Stimulated activated CD4-positive, alpha-beta T cell treated with anti-CD3 and anti-CD28 coated beads, Interleukin-2, amount 100 ng/mL, for 48 hours (primary cell): ENCODE measurements at places on chromosomes 1 and 21.

GRCh38 chr1:154403261-154403943, 1.7 kb upstream of the IL6R start:
- DNase-seq: no peak

GRCh38 chr1:203645996-203646395, 19.4 kb downstream of the ATP2B4 start:
- no peak for DNase-seq

DNA sequence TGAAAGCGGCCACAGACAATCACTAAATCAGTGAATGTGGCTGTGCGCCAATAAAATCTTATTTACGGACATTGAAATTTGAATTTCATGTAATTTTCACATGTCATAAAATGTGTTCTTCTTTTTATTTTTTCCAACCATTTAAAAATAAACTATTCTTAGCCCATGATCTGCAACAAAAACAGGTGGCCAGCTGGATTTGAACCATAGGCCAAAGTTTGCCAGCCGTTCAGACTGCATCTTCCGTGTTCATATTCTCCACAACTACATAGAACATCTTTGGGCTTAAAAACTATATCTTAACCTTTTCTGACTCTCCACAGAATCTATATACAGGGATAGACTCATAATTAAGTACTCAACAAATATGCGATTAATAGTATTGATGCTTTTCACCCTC, 81.2 kb upstream of the RALGPS2 start:
- no peak for DNase-seq

GRCh38 chr1:228084797-228085196, 2.3 kb downstream of the ARF1 start:
- DNase-seq: no peak

DNA sequence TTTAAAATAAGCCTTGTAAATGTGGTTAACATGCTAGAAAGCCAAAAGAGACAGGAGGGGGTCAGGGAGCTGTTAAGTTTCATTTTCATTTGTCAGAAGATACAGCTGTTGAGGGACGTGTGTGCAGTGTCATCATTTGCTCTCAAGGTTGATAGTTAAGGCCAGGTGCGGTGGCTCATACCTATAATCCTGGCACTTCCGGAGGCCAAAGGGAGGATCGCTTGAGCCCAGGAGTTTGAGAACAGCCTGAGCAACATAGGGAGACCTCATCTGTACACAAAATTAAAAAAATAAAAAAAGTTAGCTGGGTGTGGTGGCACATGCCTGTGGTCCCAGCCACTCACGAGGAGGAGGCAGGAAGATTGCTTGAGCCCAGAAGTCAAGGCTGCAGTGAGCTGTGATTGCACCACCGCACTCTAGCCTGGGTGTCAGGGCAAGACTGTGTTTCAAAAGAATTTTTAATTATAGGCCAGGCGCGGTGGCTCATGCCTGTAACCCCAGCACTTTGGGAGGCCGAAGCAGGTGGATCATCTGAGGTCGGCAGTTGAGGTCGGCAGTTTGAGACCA, 22.7 kb downstream of the ZBTB8OS start:
- DNase-seq: no peak

DNA sequence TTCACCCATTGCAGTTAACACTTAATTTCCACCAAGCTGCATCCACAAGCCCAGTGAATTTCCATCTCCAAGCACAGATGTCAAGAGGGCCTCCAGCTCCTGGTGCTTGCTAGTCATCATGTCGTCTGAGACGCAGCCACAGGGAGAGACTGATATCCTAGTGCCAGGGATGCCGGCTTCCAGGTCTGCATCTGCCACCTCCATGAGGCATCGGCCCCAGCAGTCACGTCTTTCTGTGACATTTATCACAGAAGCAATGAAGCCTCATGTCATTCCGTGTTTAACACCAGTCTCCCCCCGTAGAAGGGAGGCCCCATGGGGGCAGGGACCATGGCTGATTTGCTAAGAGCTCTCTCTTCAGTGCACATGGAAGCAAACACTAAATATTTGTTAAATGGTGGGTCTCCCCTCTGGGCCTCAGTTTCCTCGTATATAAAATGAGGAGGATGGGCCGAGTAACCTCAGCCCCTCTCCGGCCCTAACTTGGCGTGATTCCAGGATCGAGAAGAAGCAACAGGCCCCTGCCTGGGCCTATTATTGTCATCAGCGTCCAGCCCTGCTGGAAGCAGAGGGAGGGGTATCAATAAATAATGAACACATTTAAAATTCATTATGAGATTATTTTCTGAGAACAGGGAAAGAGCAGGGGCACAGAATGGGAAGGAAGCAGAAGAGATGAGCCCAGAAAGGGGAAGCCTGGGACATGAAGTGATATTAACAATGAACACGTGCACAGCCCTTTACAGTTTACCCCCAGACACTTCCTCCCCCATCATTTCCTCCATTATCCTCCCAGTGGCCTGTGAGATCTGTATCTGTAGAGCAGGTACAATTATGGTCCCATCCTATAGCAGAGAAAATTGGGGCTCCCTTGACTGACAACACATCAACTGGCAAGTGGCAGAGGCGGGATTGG, 837 bp upstream of the C1QB start:
- no peak for DNase-seq
